ENCODE measurements at places on chromosomes 2 and 18.

DNA sequence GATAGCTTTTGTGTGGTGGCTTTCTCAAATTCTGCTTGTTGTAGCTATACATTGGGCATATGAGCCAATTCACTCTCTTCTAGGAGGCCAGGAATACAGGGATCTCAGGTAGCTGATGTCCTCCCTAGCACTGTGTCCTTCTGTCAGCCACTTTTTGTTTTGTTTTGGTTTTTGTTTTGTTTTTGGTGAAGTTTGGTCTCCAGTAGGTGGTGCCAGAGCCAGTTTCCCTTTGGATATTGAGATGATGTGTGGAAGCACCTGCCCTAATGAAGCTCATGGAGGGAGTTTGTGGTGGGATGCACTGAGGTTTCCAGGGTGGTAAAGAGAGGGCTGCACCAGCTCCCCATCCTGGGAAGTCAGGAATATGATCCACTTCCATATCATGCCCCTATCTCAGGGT, 100.5 kb upstream of the VWC2L start:
- DNase-seq, result no peak

GRCh38 chr18:71899707-71900472, 644.3 kb downstream of the CBLN2 start:
- no peak for DNase-seq

GRCh38 chr2:45889053-45889452, 237.6 kb downstream of the PRKCE start:
- no peak for DNase-seq

DNA sequence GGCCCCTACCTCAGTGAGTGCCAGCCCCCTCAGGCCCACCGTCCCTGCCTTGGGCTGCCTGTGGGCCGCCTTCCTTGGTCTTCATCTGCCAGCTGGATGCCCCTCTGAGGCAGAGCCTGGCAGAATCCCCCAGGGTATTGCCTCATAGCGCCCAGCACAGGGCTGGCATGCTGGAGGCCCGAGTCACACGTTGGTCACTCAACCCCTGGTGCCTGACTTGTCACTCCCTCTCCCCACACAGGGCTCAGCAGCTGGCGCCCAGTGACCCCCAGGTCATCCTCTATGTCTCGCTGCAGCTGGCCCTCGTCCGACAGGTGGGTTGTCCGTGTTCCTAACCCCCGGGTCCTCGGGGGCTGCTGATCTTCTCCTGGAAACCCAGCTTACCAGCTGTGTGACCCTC, 108.4 kb upstream of the MCFD2 start:
- DNase-seq, result no peak

GRCh38 chr18:676069-676468, 18.6 kb downstream of the TYMS start:
- DNase-seq, result no peak

DNA sequence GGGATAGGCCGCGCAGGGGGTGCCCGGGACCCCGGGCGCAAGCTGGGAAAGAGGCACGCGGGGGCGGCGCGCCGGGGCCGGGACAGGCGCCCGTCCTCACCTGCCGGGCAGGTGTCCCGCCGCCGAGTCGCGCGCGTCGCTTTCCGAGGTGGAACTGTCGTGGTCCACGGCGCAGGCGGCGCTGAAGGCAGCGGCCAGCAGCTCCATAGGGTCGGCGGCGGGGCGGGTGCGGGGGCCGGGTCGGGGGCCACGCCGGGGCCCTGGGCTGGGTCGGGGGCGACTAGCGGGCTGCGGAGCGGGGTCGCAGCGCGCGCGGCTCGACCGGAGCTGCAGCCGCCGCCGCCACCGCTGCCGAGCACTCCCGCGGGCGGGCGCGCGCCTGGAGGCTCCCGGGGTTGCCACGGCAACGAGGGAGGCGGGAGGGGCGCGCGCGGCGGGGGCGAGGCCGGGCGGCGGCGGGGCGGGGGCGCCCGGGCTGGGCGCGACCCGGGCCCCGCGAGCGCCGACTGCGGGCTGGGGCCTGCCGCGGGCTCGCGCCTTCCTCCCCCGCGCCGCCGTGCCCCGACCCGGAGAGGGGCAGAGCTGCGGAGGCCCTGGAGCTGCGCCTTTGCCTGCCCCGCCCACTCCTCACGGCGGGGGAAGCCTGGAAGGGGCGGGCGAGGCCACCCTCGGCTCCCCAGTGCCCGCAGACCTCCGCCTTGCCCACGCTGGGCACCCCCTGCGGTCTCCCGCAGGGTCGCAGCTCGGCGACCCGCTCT, 57.9 kb downstream of the SNORC start:
- DNase-seq, result no peak

GRCh38 chr2:226649871-226650660, 149.6 kb downstream of the IRS1 start:
- DNase-seq, result peak; percentile 25

DNA sequence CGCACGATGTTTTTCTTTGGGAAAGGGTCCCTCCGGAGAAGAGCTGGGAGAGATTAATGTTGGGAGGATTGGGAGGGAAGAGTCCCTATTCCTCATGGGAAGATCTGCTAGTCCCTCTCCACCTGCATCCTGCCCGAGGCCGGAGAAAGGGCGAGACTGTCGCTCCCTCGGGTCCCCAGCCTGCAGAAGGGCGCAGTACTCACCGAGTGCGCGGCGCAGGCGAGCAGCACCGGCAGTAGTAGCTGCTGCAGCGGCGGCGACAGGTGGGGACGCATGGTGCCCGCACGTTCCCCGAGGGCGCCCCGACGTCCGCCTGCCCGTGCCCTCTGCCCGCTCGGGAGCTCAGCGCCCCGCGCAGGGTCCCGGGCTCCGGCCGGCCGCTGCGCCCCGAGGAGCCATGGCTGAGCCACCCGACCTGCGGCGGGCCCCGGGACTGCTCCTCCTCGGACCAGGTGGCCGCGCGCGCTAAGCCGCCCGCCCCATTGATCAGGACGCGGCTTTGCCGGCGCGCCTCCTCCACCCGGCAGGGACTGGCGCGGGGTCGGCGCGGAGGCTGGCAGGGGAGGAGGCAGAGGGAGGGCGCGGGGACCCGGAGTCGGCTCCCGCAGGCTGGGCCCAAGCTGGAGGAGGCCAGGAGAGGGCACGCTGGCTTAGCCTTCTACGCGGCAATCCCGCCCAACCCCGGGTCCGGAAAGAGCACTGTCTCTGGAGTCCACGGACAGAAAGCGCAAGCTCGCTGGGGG, at the start of gene SCTR:
SCTR (minus strand) TSS at position 532 of the 743 bp plus-strand sequence; CDS start at position 275, 257 bp downstream.
- no peak for DNase-seq

DNA sequence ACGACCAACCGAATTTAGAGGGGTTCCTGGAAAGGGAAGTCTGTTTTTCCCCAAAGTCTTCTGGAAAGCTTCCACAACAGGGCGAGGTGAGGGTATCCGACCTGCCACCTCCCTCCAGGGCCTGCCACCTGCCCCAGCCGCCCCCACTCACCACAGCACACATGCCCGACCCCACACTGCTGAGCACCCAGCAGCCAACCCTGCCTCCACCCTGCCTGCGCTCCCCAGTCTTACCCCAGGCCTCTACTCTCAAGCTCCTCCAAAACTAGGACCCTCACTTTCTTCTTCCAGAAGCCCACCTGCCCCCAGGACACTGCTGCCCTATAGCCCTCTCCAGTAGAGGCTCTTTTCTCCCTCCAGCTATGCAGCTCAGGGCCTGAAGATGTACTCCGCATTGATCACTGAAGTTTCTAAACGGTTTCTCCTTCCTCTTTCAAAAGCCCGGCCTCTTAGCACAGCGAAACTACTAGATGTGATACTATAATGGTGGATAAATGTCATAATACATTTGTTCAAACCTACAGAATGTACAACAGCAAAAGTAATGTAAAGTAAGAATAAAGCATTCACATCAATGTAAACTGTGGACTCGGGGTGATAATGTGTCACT, 128.8 kb upstream of the SLC1A4 start:
- DNase-seq, result no peak
